ENCODE measurements at places on chromosomes 1 and 21.

DNA sequence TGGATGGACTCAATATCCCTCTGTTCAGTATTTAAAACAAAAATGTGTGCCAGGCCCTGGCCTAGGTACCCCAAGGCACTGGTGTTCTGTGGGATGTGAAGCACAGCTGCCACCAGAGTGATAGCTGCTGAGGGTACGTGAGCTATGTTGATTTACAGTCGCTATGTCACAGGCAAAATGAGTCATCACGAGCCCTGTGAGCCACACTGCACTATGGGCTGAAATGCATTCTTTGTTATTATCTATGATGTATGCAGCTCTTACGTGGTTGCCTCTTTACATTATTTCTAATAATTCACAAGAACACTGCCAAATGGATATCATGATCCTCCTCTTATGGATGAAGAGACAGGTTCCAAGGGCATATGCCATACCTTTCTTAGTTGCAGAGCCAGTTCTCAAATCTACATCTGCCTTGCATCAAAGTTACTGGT, 2.1 kb downstream of the TEX38 start:
- DNase-seq = no peak

DNA sequence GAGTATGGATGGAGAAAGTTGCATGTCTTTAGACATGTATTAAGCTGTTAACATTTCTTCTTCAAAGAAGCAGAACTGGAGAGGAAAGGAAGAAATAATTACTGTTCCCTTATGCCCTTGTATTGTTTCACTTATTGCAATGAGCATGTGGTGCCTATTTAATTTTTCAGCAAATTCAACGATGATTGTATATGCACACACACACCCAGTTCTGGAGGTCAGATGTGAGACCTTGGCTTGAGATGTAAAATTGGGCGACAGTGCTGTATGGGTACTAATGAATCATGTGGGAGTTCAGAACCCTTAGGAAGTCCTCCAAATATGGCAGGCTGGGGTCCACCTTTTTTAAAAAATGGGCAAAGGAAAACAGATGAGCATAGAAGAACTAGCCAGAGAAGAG, 27.5 kb downstream of the BRINP2 start:
- no peak for DNase-seq

- no peak for DNase-seq
Observed at GRCh38 chr1:58352476-58353092, 193.9 kb downstream of the OMA1 start.

- DNase-seq = no peak
Observed at GRCh38 chr21:14452727-14453241, 69.8 kb upstream of the HSPA13 start.
